Caki2 (cell line): ENCODE measurements at places on chromosomes 6 and 20. TPM values are rescaled to one million over a fixed set of nuclear protein-coding genes. Genes with fewer than 3 reads are reported as not detected.

Gene HTR1B
- total RNA-seq: not detected in 2 replicates

Gene HCK
- not detected in 2 replicates for total RNA-seq

Gene PI3
- total RNA-seq: not detected in 2 replicates

Gene ZNF322
- total RNA-seq: 15.4 and 21.5 TPM in 2 replicates

Gene NAPB
- 3.1 and 4.3 TPM in 2 replicates for total RNA-seq

Gene KIF13A
- 23.7 and 26.4 TPM in 2 replicates for total RNA-seq

GRCh38 chr6:94065707-94066337 is 646.5 kb upstream of the EPHA7 start:
- no peak for DNase-seq

DNA sequence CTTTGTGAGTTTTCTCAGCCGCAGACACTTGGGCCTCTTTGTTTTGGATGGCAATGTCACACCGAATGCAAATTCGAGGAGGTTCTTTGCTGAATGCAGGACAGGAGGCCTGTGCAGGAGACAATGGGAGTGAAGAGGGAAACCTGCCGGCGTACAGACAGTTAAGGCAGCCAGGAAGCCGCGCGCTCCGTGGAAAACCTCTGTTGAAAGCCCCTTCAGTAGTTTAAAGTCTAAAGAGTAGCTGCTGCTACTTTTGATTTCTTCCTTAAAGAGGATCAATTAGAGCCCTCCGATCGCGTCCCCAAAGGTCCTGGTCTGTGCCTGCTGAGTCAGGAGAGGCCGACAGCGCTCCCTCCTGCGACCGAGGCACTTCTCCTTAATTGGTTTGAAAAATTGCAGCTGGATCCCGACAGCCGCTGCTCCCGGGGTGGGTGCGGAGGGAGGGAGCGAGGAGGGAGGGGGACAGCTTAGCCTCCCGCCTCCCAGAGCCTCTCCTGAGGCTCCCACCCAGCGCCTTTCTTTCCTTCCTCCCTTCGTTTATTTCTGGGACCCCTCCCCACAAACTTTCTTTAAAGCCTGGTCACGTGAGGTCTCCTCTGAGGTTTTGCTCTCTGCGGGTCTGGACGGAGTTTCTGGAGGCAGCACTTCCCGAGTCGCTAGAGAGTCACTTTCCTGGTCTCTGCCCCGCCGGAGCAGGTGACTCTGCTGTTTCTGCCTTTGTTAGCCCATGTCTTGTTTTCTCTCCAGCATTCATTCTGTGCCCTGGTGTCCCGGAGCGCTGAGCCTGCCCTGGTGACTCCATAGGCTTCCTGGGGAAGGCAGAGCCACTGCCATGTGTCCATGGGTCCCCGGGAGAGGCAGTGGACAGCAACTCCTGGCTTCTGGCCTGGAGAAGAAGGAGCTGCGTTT is 22.3 kb upstream of the RPP40 start:
- DNase-seq: no peak

DNA sequence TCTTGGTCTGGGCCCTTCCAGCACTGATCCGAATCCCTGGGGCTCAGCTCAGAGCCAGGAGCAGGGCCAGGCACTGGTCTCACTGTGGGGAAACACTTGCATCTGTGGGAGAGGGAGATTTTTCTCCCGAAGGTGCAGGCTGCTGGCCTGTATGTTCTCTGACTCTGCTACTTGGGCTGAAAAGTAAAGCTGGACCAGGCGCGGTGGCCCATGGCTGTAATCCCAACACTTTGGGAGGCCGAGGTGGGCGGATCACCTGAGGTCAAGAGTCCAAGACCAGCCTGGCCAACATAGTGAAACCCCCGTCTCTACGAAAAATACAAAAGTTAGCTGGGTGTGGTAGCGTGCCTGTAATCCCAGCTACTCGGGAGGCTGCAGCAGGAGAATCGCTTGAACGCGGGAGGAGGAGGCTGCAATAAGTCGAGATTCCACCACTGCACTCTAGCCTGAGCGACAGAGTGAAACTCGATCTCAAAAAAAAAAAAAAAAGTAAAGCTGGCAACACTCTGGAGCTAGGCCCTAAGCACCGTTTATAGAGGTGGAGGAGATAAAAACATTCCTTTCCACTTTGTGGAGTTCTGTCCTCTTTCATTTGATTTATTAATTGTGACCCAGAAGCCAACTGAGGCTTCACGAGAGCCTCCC is 41.7 kb downstream of the JPH2 start:
- DNase-seq: no peak

DNA sequence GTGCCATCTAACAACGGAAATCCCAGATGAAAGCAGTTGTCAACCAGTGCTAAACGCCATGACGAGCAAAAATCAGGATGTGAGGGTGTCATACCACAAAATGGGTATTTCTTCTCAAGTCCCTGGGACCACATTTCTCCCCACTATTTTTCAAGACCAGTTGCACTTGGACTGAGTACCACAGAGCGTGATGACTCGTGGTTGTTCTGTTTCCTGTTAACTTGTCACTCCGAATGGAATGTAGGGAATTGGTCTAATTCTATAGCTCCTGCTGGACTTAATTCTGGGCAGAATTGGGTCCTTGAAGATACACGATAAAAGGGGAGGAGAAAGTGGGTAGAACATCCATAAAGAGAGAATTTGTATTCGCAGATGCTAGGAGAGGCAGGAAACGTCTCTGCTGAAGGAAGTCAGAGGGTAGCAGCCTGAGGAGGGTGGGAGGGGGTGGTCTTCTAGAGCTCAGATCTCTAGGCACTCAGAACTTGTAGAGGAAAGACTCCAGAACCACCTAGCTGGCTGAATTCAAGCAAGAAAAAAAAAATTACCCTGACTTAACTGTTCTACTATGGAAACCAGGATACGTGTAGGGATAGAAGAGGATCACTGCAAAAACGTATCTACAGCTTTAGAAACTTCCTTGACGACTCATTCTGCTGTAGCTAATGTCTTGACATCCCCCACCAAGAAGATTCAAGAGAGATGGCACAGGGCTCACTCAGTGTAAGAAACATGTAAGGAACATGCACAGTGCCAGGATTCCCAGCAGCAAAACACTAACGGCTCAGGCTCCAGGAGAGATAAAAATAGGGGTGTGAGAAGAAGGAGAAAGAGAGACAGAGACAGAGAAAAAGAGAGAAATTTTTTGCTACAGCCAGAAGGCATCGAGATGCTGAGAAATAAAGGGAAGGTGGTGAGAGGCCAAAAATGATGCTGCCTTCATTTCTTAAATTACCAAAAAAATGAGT is 494.7 kb downstream of the CD83 start:
- no peak for DNase-seq

DNA sequence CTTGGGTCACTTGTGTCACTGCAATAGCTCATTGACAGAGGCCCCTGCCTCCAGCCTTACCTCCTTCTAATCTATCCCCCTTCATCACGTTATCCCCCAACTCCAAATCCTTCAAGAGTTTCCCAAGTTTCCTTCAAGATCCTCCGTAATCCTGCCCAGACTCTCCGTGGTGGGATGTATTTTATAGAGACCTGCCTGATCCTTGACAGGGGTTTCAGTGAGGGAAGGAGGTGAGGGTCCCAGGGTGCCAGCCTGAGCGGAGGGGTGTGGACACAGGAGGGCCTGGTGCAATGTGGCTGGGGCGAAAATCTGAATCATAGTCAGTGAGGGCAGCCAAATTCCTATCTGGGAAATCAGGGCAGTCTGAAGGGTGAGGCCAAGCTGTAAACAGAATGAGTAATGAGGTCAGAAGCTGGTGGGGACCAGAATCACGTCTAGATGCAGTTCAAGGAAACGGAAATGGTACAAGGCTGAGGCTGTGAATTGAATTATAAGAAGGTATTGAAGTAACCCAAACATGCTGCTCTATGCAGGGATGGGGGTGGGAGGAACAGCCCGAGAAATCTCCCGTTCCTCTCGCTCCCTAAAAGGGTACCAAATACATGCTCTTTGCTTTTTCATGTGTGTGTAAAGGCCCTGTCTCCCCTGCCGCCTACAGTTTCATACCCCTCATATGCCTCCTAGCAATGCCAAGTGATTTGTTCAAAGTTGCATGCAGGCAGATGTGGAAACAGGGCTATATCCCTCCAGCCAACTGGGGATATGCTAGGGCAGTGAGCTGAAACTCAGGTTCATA is 35.4 kb upstream of the PIM1 start:
- DNase-seq: peak; percentile 80

- DNase-seq: peak; percentile 34
These were observed 18.6 kb downstream of the CCM2L start for GRCh38 chr20:32028647-32029372.
